Activated CD8-positive, alpha-beta T cell treated with anti-CD3 and anti-CD28 coated beads for 36 hours (primary cell): ENCODE measurements at places on chromosomes 3 and 15.
A peak's percentile ranks its signal among the peaks of the same experiment; 100 is the strongest.

DNA sequence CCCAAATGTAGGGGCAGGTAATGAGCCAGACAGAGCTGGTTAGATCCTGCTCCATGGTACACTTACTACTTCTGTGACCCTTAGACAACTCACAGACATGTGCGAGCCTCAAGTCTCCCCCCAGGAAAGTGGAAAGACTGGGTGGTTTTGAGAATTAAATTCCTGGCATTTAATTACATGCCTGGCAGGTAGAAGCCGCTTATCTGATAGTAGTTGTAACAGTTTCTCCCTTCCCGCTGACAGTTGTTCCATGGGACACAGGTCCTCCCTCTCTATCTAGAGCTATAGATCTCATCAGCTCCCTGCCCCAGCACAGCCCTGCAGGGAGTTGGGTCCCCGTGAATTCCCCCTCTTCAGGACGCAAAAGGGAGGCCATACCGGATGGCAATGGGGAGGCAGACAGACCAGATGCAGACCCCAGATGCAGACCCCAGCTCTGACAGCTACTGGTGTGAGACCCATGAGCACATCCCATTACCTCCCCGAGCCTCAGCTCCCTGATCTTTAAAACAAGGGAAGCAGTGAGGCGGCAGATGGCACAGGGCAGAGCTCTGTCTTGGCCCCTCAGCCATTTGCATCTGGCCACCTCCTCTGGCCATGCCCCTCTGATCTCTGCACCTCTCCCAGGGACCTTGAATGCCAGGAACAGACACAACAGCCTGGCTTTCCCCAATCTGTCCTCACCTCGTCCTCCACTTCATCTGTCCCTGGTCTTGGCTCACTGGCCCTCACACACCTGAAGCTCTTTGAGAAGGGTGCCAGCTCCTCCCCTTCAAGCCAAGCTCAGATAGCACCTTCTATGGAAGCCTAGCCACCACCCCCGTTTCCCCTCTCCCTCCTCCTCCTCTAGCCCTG, 34.1 kb upstream of the NR2C2 start:
- no peak for DNase-seq

- DNase-seq, result no peak
Observed at GRCh38 chr15:90889736-90890456, 5.6 kb downstream of the FES start.

DNA sequence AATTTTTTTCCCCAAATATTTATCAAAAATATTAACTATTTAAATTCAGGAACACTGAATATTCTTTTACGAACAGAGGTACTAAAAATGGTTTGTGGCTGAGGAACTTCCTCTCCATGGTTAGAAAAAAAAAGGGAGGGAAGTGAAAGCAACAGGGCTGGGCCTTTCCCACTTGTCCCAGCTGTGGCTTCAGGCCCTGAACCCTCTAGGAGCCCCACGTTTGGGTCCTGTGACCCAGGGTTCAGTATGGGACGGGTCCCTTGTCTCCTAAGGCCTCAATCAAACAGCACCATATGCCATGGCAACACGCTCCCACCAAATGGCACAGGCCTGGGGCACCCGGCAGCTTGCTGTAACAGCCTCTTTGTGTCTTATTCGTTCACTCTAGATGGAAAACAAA, 32.4 kb downstream of the POC1A start:
- DNase-seq, result no peak

DNA sequence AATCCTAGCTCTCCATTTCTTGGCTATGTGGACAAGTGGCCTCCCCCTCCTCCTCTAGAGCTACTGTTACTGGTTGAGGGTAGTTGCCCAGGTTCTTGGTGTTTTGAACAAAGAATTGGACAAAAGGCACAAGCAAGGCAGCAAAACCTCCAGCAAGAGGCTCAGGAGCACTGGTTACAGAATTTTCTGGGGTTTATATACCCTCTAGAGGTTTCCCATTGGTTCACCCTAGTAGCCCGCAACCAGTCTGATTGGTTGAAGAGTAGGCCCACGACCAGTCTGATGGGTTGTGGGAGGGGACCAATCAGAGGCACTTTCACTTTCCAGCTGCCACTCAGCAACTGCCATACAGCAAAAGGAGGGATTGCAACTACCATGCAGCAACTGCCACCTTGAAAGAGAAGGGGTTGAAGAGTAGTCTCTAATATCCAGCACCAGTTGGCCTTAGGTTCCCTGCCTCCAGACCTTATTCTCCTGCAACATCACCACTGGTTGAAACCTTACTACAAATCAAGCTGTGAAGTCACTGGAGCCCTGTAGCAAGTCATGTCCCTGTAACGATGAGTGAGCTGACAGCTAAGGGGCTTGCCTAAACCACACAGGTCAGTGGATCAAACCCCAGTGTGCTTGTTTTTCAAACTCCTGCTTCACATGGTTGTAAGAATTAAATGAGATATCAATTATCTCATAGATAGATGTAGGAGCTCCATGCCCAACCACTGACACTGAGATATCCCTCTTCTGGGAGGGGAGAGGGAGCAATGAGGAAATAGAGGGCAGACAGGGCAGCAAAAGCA, 2.9 kb upstream of the C15orf39 start:
- peak; percentile 55 for DNase-seq

DNA sequence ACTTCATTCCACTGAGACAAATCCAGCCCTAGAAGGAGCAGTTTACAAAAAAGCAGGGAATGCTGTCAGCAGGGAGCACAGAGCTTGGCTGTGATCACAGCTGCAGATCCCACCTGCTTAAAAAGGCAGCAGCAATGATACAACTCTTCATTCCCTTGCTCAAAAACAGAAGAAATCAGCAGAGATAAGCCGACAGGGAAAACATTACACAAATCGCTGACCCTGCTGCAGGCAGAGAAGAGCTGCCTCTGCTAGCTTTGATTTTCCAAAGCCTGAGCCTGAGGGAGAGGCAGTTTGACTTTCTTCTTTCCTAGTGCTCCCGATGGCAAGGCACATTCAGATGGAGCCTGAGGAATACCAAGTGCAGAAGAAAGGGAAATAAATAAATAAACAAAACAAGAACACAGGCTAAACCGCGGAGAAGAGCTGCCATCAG, 80.2 kb downstream of the SHQ1 start:
- no peak for DNase-seq

- DNase-seq, result no peak
Observed at GRCh38 chr3:197345390-197345789, 47.0 kb upstream of the DLG1 start.

DNA sequence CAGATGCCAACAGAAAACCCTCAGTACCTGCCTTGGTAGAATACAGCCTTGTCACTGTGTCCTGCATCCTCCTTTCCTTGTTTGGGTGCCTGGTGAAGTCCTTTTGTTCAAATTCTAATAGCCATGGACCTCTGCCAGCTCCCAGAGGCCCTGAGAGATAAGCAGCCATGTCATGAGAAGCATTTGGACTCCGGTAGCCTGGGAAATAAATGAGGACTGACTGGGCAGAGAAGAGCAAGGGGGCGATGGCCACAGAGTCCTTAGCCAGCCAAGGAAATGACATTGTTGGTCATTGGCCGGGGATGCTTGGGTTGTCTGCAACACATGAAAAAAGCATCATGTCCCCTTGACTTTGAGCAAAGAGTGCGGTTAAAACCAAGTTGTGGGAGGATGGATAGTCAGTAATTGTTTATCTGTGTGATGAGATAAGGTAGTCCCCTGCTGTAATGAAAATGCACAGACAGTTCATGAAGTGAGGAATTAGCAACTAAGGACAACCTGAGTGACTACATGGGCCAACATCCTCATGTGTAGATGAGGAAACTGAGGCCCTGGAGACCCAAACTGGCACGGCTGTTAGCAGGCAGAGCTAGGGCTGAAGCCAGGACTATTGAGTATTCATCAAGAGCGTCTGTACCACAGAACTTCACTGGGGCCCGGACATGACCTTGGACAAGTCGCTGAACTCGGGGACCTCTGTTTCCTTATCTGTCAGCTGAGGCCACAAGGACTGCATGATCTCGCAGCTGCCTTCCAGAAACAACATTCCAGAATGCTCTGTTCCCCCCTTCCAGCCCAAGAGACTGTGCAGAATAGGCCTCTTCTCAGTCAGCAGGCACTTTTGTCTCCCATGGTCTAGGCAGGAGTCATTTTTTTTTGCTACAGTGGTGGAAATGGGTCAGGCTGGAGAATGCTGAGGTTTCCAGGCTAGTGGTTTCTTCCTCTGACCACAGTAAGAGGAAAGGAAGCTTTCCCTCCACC, 90.5 kb upstream of the CTDSPL start:
- DNase-seq, result no peak

DNA sequence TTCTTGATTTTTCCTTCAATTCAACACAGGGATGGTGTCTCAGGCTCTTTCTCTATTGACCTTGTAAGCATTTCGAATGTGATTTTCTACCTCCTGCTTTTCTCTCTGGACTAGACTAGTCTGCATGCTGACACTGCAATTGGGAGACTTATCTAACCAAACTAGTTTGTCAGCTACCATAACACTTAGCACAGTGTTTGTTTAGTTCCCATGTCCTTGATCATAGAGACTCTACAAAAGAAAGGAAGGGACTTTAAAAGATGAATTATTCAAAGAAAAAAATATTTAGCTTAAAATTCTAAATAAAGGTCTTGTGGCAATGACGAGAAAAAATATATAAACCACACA, 407.0 kb downstream of the ERC2 start:
- DNase-seq, result no peak

- no peak for DNase-seq
Observed at GRCh38 chr3:88061746-88062145, 2.7 kb downstream of the ZNF654 start.

DNA sequence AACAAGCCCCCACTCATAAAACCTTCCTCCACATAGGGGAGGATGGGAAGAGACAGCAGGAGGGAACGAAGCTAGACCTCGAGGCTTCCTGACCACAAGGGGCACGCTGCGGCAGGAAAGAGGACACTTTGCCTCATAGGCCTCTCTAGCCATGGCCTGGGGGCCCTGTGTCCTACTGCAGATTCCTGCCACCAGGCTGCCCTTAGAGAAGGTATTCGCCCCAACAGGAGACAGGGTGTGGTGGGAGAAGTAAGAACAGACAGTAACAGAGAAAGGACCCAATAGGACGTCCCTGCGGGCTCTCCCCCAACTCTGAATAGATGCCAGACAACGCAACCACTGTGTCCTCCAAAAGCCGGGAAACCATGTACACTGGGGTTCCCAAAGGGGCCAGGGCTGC, 36.8 kb downstream of the ADCY5 start:
- DNase-seq, result no peak

DNA sequence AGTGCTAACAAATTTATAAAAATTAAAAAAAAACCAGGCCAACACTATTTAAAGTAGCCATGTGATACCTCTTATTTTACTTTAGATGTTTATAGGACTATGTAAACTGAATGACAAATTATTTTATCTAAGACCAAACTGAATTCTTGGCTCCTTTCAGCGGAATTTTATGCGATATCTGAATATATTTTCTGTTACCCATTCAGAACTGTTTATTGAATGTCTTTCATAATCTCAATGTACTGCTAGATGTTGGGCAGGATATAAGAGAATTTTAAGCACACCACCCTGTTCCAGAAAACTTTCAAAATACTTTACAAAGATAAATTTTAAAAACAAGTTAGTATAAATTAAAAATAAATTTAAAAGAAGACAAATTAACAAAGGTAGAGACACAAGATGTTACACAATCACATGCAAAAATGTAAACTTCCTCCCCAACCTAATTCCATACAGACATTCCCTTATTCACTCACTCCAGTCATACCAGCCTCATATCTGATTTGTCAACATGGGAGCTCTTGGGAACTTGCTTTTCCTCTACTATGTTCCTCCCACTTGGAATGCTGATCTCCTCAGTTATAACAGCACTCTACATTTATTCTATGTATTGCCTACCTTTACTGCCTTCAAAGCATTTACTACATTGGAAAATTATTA, 154.6 kb upstream of the MBNL1 start:
- no peak for DNase-seq

DNA sequence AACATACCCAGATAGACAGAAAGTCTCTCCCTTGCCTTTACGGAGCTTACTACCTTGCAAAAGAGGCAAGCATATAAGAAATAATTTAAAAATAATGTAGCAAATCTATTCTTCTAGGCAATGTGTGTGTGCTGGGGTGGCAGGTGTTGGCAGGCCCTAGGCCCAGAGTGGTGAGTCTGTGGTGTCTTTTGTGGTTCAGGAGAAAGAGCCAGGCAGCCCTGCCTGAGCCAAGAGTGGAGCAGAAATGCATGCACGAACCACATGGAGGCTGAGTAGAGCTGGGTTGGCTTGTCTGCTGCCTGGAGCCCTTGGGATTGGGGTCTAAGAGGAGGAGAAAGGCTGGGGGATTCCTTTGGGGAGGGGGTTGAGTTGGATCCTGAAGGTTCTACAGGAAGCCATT, 70.2 kb upstream of the MYZAP start:
- DNase-seq, result no peak

GRCh38 chr15:94231723-94232468, 535 bp downstream of the MCTP2 start:
- peak; percentile 42 for DNase-seq

DNA sequence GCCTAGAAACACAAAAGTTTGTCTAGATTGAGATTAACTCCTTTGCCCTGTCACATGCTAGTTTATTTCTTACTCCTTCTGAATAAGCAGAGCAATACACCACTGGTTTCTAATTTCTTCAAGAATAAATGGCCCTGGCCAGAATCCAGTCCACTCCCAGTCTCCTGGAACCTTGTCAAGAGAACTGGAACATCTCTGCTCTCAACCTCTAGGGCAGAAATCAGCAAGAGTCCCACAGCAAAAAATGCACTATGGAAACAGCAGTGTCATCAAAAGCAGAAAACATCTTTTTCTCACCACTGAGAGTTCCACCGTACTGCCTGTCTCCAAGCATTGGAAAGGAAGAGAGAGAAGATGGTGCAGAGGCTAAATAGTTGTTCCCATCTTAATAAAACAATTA, 35.9 kb upstream of the PPP2R3A start:
- no peak for DNase-seq

GRCh38 chr3:146177519-146177918, 16.5 kb upstream of the PLOD2 start:
- no peak for DNase-seq

DNA sequence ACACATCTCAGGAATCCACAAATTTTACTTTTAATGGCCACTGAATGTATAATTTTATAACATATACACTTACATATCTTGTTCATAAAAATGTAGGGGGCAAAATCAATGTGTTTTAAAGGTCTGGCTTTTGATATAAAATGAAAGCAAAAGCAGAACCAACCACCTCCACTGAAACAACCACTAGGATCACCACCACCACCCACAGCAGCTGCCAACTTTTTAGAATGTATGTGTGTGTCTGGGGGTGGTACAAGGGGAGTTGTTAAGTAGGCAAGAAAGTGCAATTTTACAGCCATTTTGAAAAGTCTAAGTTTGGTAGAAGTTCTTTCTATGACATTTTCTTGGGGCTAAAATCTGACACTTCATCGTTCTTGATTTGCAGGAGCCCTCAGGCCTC, 44.0 kb downstream of the OTOL1 start:
- no peak for DNase-seq

GRCh38 chr15:80902298-80902801, 87.3 kb downstream of the MESD start:
- DNase-seq, result no peak
